ENCODE measurements at places on chromosomes 16 and 17.
A peak's percentile ranks its signal among the peaks of the same experiment; 100 is the strongest.

GRCh38 chr17:69547947-69548346 lies 133.4 kb downstream of the MAP2K6 start:
- no peak for DNase-seq

DNA sequence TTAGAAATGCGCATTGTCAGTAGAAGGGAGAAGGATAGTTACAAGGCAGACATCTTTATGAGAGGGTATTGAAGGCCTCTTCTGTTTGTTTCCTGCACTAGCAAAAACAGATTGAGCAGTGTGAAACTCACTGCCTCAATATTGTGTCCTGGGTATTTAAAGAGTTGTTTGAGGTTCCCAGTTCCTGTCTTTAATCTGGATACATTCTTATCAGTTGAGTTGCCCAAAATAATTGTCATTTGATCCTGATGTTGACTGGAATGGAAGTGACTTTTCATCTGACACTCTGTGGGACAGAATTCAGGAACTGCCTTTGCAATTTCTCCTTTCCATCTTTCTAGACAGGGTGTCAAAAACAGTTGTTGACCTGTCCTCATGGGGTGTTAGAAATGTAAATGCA lies 1.7 kb downstream of the ATP6V0A1 start:
- no peak for DNase-seq

DNA sequence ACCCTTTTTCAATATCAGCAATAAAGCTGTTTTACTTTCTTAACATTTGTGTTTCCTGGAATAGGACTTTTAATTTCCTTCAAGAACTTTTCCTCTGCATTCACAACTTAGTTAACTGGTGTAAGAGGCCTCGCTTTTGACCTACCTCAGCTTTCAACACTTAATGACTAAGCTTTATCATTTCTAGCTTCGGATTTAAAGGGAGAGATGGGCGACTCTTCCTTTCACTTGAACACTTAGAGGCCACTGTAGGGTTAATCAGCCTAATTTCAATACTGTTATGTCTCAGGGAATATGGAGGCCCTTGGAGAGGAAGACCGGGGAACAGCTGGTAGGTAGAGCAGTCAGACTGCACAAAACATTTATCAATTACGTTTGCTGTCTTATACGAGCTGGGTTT lies 4.7 kb downstream of the SYNRG start:
- no peak for DNase-seq

GRCh38 chr16:20637247-20637646 lies 60.2 kb downstream of the ACSM1 start:
- no peak for DNase-seq

GRCh38 chr17:42467889-42468288 lies 9.2 kb downstream of the ATP6V0A1 start:
- no peak for DNase-seq

GRCh38 chr17:57121308-57122042 lies 36.4 kb downstream of the AKAP1 start:
- DNase-seq = peak; percentile 21

DNA sequence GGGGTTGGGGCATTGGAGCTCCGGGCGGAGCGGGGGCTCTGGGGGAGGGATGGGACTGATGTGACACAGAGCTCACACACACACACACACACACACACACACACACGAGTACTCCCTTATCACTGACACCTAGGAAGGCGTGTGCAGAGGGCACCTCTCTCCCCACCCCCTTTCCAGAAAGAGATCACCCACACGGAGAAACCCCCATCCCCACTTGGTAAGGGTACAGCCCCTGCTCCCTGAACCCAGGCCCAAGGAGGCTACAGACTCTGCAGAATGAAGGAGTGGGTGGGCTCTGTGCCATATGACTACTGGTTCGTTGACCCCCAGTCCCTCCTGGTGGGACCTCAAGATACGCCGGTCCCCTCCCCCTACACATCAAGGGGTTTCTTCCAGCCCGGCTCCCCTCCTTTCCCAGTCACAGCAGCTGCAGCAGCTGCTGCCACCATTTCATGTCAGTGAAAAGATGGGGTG lies 8.7 kb upstream of the ARHGAP23 start:
- no peak for DNase-seq

- DNase-seq = peak; percentile 92
Observed at GRCh38 chr16:2969545-2970521, 685 bp downstream of the PAQR4 start.

DNA sequence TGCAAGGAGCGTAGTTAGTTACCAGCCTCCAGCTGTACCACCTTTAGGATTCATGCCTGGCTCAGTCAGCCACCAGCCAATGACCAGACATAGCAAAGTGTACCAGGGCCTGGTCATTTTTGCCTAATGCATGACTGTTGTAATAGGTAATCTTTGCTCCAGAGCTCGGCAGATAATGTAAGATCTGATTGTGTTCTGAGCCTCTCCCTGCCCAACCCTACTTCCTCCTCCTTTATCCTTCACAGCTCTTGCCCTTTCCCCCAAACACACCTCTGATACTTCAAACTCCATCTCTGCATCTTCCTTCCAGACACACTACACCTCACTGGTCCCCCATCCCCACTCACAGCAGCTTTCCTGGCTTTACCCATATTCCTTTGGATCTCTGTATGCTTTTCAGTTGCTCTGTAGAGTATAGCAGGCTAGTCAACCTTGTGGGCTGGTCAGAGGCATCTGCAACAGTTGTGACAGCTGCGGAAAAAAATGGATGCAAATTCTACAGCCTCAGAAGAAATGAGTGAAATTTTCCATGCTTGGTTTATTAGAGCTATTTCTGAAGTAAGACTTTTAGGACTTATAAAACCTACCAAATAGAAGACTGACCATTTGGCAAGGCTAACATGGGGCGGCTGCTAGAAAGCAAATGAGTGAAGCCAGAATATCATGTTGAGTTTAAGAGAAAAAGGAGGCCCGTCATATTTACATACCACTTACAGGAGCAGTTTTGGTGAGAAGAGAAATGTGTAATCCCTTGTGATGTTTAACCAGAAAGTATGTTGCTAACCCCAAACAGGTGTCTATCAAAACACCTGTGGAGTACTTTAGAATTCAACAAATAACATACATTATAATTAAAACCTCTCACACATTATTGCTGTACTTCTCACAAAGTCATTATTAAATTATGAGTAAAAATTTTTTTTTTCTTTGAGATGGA lies 19.9 kb upstream of the C16orf87 start:
- DNase-seq = no peak

DNA sequence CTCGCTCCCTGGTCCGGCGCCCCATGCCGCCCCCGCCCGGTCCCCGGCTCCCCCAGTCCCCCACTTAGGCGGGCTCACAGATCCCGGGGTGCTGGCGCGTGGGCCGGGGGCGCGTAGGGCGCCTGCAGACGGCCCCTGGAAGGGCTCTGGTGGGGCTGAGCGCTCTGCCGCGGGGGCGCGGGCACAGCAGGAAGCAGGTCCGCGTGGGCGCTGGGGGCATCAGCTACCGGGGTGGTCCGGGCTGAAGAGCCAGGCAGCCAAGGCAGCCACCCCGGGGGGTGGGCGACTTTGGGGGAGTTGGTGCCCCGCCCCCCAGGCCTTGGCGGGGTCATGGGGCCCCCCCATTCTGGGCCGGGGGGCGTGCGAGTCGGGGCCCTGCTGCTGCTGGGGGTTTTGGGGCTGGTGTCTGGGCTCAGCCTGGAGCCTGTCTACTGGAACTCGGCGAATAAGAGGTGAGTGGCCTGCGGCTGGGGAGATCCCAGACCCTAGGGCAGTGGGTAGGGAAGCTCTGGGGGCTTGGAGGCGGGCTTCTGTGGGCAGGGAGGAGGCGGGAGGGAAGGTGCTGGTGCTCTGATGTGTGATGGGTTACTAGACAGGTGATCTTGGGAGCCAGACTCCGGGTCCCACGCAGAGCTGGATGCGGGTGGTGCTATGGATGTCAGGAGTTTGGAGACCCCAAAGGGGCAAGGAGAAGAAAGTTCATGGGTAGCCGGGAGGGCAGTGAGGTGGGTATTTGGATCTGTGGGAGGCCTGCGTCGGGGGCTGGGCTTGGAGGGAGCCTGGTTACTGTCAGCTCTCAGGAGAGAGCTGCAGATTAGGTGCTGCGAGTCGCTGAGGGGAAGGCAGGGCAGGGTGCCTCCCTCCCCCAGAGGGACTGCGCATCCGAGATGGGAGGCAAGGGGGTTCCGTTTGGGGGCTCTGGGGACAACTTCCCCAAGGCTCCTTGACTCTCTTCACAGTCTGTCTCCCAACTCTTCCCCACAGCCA lies 560 bp downstream of the EFNB3 start:
- no peak for DNase-seq

DNA sequence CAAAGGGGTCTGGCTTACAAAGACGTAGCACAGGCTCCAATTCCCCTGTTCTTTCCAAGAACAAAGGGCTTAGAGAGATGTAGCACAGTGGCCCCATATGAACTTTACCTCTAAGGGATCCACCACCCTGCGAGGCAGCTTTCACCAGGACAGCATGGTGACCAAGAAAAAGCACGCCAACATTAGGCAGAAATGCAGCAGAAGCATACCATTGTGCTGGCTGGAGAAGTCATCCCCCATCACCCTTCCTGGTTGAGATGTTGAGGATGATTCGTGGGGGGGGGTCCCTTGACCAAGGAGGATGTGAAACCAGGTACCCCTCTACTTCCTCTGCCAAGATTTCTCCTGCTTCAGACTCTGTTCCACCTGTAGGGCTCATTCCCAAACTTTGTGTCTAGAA lies 48.4 kb downstream of the TMEM114 start:
- DNase-seq = no peak

- no peak for DNase-seq
Observed at GRCh38 chr16:4700380-4700996, 7.1 kb downstream of the NUDT16L1 start.

DNA sequence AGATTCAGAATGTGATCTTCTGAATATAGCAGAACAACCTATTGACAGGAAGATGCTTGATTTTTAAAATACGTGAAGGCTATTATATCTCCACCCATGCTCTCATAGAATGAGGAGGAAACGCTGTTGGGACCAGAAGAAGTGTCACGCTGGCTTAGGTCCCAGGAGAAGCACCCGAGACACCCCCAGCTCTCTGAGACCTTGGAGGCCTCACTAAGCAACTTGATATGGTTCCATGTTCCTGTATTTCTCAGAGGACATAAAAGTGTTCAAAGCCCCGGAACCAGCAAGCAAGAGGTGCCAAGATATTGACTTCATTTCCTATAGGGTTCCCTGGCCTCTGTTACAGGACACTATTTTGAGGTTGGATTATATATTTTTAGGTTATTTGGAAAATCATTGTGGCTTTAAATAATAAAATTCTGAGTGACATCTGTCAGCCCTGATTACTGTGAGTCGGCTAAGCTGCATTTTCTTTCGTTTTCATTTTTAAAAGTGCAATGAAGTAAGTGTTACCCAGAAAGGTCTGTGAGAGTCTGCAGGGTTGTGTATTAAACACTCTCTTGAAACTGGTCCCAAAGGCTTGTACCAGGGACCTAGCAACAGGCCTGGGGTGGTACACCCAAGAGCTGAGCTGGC lies 400.0 kb downstream of the SOX9 start:
- no peak for DNase-seq

- peak; percentile 18 for DNase-seq
Observed at GRCh38 chr16:8905168-8905762, 23.1 kb downstream of the LITAFD start.

- DNase-seq = no peak
Observed at GRCh38 chr16:12513076-12513790, 290.5 kb downstream of the CPPED1 start.

GRCh38 chr17:50080827-50081226 lies 14.3 kb upstream of the PDK2 start:
- DNase-seq = no peak

GRCh38 chr16:49712106-49712505 lies 143.8 kb downstream of the ZNF423 start:
- no peak for DNase-seq

GRCh38 chr17:34313164-34313563 lies 6.1 kb upstream of the CCL8 start:
- no peak for DNase-seq

- DNase-seq = no peak
Observed at GRCh38 chr17:13827118-13827517, 225.4 kb upstream of the HS3ST3A1 start.

DNA sequence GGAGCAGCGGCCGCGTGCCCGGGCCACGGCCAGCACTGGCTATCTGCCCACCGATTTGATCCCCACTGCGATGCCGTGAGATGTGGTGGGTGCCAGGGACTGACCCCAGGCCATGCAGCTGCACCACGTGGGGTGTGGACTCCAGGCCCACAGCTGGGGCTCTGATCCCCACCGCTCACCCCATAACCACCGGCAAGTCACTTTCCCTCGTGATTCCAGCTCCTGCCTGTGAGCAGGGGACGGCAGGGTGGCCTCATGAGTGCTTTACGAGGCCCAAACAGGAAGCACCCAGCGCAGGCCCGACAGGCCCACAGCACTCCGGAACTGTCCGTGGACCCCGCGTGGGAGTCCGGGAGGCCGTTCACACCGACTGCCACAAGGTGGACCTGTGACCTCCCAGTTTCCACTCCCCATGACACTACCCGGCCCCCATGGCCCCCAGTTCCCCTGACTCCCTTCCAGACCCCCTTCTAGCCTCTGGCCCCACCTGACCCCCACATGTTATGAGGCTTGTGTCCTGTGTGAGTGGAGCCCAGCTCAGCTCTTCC lies 616 bp downstream of the PTX4 start:
- no peak for DNase-seq

DNA sequence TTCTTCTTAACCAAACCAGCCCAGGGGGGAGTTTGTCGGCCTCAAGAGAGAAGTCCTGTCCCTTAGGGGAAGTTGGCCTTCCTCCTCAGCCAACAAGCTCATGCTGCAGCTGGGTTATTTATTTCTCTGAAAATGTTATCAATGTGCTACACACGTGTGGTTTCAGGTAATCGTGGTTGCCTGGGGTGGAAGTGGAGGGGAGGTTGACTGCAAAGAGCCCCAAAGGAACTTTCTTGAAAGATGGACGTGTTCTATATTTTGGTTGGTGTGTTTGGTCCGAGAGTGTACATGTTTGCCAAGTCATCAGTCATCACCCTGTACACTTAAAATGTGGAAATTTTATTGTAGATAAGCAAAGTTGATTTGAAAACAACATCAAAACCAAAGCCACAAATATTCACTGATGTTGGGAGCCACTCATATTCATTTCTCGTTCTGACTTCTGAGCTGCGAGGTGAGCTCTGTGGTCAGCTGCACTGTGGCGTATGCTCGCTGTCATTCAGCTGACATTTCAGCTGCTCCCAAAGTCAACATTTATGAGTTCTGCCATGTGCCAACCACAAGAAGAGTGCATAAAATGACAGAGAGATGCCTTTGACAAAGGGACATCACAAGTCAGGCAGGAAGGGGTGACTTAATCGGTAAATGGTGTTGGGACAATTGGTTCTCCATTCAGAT lies 26.5 kb upstream of the ADGRG1 start:
- peak; percentile 31 for DNase-seq

GRCh38 chr16:56351481-56351880 lies 73.9 kb downstream of the AMFR start:
- no peak for DNase-seq

- peak; percentile 49 for DNase-seq
Observed at GRCh38 chr16:914440-914839, 56.3 kb downstream of the LMF1 start.

DNA sequence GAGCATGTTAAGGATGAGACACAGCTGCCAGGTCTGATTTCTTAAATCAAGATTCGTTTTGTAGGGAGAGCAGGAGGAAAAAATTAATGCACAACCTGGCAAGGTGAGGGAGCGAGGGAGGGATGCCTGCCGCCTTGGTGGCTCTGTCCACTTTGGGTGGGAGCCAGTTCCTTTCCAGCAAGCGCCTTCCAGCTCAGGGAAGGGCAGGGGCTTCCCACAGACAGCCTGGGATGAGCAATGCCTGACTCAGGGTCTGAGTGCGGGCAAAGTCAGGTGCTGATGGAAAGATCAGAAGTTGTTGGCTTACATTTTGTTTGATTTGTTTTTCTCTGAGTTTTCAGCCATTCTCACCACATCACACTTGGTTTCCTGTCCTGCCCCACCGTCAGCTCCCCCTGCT lies 220.7 kb downstream of the ENGASE start:
- no peak for DNase-seq

GRCh38 chr17:74801896-74802295 lies 25.8 kb upstream of the NAT9 start:
- no peak for DNase-seq

All from suppressor macrophage treated with lipopolysaccharide for 1 hour (primary cell).